ENCODE measurements at places on chromosomes 2 and 18. TPM values are rescaled to one million over a fixed set of nuclear protein-coding genes. Genes with fewer than 3 reads are reported as not detected.

- no peak for DNase-seq
These were observed 257.5 kb downstream of the SETBP1 start for GRCh38 chr18:44937960-44938719.

DNA sequence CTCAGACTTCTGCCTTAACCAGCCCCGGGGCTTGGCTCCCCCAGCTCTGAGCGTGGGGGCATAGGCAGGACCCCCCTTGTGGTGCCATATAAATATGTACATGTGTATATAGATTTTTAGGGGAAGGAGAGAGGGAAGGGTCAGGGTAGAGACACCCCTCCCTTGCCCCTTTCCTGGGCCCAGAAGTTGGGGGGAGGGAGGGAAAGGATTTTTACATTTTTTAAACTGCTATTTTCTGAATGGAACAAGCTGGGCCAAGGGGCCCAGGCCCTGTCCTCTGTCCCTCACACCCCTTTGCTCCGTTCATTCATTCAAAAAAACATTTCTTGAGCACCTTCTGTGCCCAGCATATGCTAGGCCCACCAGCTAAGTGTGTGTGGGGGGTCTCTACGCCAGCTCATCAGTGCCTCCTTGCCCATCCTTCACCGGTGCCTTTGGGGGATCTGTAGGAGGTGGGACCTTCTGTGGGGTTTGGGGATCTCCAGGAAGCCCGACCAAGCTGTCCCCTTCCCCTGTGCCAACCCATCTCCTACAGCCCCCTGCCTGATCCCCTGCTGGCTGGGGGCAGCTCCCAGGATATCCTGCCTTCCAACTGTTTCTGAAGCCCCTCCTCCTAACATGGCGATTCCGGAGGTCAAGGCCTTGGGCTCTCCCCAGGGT, 5.5 kb downstream of the CTDSP1 start:
- DNase-seq, result no peak

C2orf76 gene
- 7.7 TPM for total RNA-seq

DNA sequence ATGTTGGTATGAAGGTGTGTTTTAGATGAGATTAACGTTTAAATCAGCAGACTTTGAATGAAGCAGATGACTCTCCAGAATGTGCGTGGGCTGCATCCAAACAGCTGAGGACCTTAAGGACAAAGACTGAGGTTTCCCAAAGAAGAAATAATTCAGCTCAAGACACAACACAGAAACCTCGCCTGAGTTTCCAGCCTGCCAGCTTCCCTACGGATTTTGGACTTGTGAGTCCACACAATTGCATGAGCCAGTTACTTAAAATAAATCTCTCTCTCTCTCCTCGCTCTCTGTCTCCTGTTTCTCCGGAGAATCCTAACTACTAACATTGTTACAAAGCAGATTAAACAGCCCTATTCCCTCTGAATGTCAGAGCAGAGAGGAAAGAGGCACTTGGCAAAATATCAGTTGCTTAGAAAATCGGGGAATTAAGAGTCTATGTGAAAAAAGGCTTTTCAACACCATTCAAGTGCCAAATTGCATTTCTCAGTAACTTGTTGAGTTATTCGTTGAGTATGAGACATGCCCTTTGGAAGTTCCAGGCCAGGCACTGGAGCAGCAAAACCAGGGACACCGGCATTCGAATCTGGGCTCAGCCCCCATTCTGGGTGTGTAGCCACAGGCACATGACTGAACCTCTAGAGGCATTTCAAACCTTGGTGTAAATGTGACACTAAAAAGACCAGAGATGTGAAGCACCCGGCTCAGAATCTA, 174.6 kb upstream of the PID1 start:
- no peak for DNase-seq

ANO7 gene
- 5.2 TPM for total RNA-seq

ACMSD gene
- total RNA-seq, result not detected

DNA sequence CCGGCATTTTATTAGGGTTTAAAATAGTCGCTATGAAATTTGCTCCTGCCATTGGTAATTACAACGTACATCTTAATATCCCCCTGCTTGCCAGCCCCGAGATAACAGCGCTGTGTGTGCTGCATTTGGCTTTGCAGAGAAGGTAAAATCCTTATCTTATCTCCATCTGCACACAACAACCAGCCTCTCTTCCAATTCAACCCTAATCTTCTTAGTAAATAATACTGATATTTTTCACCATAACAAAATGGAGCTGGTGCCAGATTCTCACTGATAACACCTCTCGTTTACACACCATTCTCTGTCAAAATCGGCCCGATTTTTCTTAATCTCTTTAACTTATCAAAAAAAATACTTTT, 61.4 kb upstream of the SIX3 start:
- no peak for DNase-seq

DNA sequence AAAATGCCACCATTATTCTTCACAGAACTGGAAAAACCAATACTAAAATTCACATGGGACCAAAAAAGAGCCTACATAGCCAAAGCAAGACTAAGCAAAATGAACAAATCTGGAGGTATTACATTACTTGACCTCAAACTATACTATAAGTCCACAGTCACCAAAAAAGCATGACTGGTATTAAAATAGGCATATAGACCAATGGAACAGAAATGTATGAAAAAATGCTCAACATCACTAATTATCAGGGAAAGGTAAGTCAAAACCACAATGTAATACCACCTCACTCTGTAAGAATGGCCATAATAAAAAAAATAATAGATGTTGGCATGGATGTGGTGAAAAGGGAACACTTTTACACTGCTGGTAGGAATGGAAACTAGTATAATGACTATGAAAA, 158.6 kb downstream of the CDH2 start:
- no peak for DNase-seq

CD207 gene
- total RNA-seq, result not detected

- DNase-seq, result no peak
These were observed 38.9 kb downstream of the ADCY3 start for GRCh38 chr2:24881158-24881557.

PRLH gene
- not detected for total RNA-seq

SERPINB4 gene
- 4.3 TPM for total RNA-seq

SLC35G4 gene
- not detected for total RNA-seq

DNA sequence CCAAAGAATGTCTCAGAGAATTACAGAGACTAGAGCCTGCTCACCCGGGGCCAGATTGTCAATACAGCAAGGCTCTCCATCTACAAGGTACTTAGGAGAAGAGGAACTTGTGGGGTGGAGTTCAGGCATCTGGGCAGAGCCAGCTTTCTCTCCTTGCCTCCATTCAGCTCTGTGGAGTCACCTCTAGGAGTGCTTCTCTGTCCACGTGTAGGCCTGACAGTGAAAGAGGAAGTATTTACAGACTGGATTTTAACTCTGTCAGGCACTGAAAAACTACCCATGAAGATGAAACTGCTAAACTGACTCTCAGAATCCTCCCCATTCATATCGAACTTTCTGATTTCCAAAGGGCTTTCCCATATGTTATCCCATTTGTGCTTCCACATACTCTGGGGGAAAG, 315.6 kb downstream of the SETBP1 start:
- DNase-seq, result no peak

DNA sequence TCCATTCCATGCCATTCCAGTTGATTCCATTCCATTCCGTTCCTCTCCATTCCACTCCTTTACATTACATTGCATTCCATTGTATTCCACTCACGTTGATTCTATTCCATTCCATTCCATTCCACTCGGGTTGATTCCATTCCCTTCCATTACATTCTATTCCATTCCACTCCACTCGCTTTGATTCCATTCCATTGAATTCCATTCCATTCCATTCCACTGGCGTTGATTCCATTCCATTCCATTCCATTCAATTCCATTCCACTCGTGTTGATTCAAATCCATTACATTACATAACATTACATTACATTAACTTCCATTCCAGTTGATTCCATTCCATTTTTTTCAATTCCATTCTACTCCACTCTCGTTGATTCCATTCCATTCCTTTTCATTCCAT, 1142.8 kb downstream of the RPIA start:
- DNase-seq, result no peak

Measured in H9 (cell line).